Omental fat pad (tissue), 4 donors: ENCODE measurements at places on chromosomes 6 and 20. TPM values are rescaled to one million over a fixed set of nuclear protein-coding genes. Genes with fewer than 3 reads are reported as not detected.

The CTSA gene
- 148 TPM for total RNA-seq

The OR2H1 gene
- not detected for total RNA-seq

The PLEKHG1 gene
- 62.4 TPM for total RNA-seq

The ELOVL4 gene
- 0.95 TPM for total RNA-seq

The DCDC2 gene
- not detected for total RNA-seq

The LTB gene
- 0.72 TPM for total RNA-seq

The PREX1 gene
- 29.5 TPM for total RNA-seq

The C6orf52 gene
- total RNA-seq = not detected

The ADGB gene
- not detected for total RNA-seq

The PAX1 gene
- not detected for total RNA-seq

The TINAG gene
- not detected for total RNA-seq

The ZNF165 gene
- total RNA-seq = 0.38 TPM

The TBC1D7 gene
- total RNA-seq = 5.3 TPM

The TAF8 gene
- total RNA-seq = 41.4 TPM

The COL12A1 gene
- total RNA-seq = 229 TPM

The ID1 gene
- total RNA-seq = 552 TPM

The TDRD6 gene
- total RNA-seq = 0.74 TPM

The LHFPL5 gene
- not detected for total RNA-seq

The LRFN2 gene
- not detected for total RNA-seq

The RBBP8NL gene
- total RNA-seq = not detected

The SCAF8 gene
- 31.8 TPM for total RNA-seq

The CENPW gene
- total RNA-seq = not detected
